ENCODE measurements at places on chromosomes 13 and 19. TPM values are rescaled to one million over a fixed set of nuclear protein-coding genes. Genes with fewer than 3 reads are reported as not detected.

- DNase-seq = no peak
These were observed 2.6 kb upstream of the BCAM start for GRCh38 chr19:44806291-44806690.

GRCh38 chr13:112684071-112684845 is 5.6 kb upstream of the ATP11A start:
- no peak for DNase-seq

Gene CD209
- 56.2 TPM for total RNA-seq

Gene SCEL
- not detected for total RNA-seq

DNA sequence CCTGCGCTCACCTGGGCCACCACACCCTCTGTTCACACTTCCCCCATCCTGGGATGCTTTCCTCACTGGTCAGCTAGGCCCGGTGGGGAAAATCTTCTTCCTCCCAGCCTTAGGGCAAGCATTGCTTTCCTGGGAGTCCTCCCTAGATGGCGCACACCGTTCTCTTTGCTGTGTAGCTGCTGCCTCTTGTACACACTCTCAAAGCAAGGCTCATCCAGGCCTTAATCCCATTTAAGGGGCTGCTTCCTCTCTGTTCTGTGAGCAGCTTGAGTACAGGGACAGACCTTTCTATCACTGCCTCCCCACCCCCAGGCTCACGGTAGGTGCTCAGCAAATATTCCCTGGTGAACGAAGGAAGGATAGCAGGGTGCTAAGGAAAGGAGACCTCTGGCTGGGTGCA is 11.1 kb downstream of the SLC7A10 start:
- DNase-seq = no peak

Gene PTGIR
- 2.3 TPM for total RNA-seq

Gene CNMD
- total RNA-seq = not detected

Gene FAM83E
- total RNA-seq = not detected

DNA sequence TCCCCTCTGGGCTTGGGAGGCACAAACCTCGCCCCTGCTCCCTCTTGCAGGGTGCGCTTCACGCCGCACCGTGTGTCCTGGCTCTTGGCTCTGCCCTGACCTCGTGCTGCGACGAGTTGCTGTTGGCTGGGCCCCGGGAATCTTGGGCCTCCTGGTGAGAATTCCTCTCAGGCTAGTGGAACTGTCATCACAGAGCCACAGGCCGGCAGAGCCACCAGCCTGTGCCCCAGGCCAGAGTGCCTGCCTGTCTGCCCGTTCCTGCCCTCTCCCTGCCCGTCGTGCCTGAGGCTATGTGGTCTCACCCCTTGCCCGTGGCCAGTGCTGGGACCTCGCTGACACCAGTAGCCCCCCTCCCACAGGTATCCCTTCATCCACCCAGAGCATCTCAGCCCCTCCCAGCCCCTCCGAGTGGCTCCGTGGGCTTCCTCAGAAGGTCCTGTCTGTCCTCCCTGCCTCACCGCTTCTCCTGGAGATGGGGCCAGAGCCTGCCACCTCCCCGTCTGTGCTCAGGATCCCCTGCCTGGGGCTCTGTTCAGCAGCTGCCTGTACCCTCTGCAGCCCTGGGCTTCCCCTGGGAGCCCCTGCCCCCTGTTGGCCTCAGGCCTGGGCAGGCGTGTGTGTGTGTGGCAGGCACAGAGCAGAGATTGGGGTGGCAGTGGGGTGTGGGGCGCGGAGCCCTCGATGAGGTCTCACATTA is 13.3 kb downstream of the NDUFB7 start:
- peak; percentile 53 for DNase-seq

GRCh38 chr19:8458380-8458779 is 13.6 kb downstream of the HNRNPM start:
- DNase-seq = no peak

Gene RASGRP4
- total RNA-seq = 1.6 TPM

DNA sequence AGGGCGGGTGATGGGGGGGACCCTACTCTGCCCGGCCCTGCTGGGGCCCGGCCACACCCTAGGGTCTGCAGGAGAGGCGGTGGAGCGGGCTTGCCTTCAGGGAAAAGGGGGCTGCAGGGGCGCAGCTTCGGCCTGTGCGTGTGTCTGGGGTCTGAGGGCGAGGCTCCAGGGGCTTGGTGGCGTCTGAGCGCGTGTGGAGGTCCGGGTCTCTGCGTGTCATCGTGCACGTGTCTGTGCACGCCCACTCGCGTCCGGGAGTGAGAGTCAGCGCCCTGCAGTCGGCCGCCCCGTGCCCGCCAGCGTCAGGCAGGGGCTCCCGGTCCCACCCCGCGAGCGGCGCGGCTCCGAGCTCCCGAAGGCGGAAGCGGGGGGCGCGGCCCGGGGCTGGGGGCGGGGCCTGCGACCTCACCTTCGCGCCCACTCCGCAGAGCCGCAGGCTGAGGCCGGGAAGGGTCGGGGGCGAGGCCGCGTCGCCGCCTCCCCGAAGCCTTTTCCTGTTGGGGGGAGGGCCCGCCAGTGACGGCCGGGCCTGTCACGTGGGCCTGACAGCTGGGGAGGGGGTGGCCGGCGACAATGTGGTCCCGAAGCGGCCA is at the start of gene ARHGAP45:
Gene ARHGAP45 (plus strand): TSS at position 420 of the 593 bp plus-strand sequence. CDS start 239 bp downstream, outside the sequence.
- no peak for DNase-seq

Gene IGLON5
- not detected for total RNA-seq

Gene P2RY11
- total RNA-seq = 11.7 TPM

DNA sequence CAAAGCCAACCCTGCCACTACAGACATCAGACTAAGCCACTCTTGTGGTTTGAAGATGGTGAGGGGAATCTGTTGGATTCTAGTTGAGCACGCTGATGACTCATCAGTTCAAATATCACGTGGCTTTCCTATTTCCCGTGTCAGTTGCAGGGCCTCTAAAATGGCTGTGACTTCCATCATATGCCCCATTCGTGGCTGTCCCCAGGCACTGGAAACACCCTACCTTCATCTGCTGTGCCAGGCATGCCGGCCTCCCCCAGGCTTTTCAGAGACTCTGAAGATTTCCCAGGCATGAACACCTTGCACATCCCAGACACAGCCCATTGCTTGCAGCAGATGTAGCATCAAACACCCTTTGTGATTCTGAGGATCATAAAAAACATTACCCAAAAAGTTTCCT is 659.9 kb downstream of the UQCRFS1 start:
- no peak for DNase-seq

GRCh38 chr19:45827459-45828093 is 12.5 kb upstream of the RSPH6A start:
- no peak for DNase-seq

DNA sequence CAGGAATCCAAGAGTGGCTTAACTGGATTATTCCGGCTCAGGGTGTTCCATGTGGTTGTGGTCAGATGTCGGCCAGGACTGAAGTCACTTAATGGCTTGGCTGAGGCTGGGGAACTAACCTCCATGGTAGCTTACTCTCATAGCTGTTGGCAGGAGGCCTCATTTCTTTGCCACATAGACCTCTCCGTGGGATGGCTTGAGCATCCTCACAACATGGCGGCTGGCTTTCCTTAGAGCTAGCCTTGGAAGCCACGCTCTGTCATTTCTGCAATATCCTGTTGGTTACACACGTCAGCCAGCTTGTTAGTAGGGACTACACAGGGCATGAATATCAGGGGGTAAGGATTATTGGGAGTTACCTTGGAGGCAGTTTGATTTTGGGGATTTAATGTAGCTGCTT is 5.1 kb downstream of the CRX start:
- no peak for DNase-seq

Gene SOHLH2
- not detected for total RNA-seq

Gene TUBA3C
- 0.20 TPM for total RNA-seq

DNA sequence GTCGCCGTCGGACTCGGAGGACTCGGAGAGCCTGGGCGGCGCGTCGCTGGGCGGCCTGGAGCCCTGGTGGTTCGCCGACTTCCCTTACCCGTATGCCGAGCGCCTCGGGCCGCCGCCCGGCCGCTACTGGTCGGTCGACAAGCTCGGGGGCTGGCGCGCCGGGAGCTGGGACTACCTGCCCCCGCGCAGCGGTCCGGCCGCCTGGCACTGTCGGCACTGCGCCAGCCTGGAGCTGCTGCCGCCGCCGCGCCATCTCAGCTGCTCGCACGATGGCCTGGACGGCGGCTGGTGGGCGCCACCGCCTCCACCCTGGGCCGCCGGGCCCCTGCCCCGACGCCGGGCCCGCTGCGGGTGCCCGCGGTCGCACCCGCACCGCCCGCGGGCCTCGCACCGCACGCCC is 2.5 kb upstream of the GRWD1 start:
- DNase-seq = no peak
